AG08396 (cell line): ENCODE measurements at places on chromosomes 12 and 14.

DNA sequence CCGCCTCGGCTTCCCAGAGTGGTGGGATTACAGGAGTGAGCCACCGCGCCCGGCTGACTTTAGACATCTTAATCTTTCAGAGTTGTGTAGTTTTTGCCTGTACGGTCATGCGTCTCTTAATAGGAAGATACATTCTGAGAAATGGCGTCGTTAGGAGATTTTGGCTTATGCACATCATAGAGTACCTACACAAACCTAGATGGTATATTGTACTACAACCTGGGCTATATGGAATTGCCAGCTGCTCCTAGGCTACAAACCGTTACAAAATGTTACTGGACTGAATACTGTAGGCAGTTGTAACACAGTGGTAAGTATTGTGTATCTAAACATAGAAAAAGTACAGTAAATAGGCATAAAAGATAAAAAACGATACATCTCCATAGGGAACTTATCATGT lies 1.3 kb downstream of the TSFM start:
- no peak for DNase-seq

DNA sequence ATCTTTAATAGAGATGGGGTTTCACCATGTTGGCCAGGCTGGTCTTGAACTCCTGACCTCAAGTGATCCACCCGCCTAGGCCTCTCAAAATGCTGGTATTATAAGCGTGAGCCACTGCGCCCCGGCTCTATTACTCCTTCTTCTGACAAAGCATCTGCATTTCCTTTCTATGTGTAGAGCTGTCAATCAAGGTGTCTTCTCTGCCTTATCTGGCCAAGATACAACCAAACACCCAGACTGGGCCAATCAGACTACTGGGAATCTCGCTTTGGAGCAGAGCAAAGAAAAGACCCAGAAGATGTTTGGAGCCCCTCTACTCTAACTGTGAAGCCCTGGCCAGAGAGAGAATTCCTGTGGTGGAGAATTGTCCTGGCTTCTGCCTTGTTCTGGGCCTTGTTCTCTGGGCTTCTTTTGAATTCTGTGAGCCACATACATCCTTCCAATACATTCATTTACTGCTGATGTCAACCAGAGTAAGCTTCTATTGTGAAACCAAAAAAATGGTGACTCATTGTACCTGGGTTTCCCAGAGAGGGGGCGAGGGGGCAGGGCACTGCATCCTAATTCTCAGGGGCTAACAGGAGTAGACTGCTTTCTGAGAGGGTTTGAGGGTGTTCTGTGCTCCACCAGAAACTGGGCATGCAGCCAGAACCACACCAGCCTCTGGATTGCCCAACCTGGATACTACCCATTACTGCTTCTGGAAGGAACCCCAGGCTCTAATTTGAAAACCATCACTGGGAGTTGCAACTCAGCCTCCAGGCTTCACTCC lies 18.8 kb upstream of the FLVCR2 start:
- DNase-seq = no peak

GRCh38 chr12:27762757-27763156 lies 17.3 kb upstream of the KLHL42 start:
- no peak for DNase-seq

GRCh38 chr14:24903337-24903736 lies 146.6 kb downstream of the STXBP6 start:
- DNase-seq = peak; percentile 12

DNA sequence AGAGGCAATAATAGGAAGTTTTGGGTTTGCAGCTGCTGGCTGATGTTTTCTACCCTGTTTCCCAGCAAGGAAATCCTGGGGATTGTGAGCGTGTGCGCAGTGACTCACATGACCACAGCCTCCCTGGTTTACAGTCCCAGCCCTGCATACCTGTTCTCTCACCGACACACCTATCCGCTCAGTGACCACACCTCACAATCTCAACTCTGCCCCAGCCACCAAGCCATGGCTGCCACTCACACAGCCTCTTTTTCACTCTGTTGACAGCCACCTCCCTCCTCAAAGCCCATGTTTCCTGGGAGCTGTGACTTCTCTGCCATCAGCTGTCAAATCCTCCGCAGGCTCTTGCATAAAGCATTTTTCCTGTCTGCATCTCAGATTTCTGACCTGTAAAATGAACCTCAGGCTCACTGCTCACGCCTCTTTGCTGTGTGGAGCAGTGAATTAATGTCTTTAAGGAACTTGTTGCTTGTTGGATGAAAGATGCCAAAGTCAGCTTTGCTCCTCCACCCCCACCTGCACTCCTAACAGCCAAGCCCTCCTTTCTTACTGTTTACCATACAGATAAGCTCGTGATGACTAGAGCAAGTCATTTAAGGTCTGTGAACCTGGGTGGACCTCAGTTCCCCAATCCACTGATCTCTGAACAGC lies 43.5 kb downstream of the B4GALNT3 start:
- no peak for DNase-seq

- DNase-seq = no peak
Observed at GRCh38 chr12:130992979-130993538, 39.4 kb downstream of the ADGRD1 start.

DNA sequence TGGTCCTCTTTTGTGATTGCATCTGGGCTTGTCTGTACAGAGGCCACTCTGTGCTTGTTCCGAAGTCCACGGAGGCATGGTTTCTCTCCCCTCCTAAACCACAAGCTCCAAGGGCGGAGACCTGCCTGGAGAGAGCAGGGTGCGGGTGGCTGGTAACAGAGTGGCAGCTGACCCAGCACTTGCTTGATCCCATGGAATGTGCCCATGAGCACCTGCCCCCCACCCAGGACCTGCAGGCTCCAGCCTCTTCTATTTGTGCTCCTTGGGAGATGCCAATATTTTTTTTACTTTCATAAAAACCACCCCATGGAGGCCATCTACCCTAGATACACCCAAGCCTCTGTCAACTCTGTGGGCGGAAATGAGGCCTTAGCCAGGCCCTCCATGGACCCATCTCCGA lies 104.7 kb downstream of the PRMT8 start:
- no peak for DNase-seq

- DNase-seq = no peak
Observed at GRCh38 chr12:25017336-25017735, 68.4 kb upstream of the BCAT1 start.

DNA sequence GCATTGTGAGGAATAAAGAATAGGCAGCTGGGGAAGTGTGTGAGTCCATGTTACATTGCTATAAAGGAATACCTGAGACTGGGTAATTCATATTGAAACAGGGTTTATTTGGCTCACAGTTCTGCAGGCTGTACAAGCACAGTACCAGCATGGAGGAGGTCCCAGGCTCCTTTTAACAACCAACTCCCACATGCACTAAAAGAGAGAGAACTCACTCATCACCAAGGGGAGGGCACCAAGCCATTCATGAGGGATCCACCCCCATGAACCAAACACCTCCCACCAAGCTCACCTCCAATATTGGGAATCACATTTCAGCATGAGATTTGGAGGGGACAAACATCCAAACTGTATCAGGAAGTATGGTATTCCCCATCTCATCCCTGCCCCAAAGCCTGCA lies 11.9 kb upstream of the DHRS4 start:
- DNase-seq = no peak

- DNase-seq = no peak
Observed at GRCh38 chr12:5516371-5517241, 84.7 kb downstream of the NTF3 start.

GRCh38 chr12:118706437-118706836 lies 274.9 kb upstream of the SRRM4 start:
- no peak for DNase-seq

GRCh38 chr14:54175298-54175942 lies 218.8 kb upstream of the BMP4 start:
- DNase-seq = peak; percentile 54

- peak; percentile 55 for DNase-seq
Observed at GRCh38 chr12:18430425-18431048, 169.2 kb downstream of the PIK3C2G start.

DNA sequence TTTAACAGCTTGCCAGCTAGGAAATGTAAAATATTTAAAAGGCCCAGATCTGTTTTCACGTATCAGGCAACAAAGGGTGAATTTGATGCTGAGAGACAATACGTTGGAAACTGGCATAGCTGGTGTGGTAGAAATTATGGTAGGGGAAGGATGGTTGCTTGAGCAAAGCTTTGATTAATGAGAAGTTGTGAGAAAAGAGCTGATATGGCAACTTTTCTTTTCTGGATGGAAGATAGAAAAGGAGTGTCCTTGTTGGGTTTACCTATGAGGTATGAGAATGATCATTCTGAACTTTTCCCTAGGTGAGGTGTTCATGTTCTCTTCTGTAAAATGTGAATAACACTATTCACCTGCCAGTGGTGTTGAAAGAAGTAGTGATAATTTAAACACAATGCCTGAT lies 34.2 kb downstream of the ZNF641 start:
- no peak for DNase-seq

- DNase-seq = peak; percentile 20
Observed at GRCh38 chr12:66047411-66048021, 83.0 kb downstream of the LLPH start.

DNA sequence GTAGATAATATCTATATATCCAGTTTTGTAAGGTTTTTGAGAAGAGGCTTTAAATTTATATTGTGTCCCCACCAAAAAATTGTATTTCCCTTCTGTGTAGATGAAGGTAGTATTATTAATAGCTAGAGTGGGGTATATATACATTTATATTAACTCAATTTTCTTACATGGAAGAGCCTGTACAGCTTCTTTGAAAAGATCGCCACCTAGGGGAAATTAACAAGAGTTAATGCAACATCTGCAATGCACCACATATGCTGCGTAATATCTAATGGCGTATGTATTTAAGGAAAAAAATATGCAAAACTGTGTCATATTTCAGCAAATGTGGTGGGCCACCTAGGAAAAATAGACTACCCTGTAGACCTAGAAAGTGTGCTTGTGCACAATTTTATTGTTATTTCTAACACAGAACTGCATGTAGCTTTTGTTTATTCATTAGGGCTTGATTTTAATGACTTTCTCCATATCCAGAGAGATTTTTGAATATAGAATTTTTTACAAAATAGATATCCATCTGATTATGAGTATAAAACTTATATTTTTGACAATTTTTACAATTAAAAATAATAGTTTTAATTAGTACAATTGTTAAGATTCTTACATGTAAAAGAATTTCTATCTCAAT lies 14.0 kb downstream of the CCER1 start:
- peak; percentile 32 for DNase-seq

- no peak for DNase-seq
Observed at GRCh38 chr14:72928872-72929271, 2.6 kb downstream of the DCAF4 start.

- peak; percentile 48 for DNase-seq
Observed at GRCh38 chr12:110073049-110073831, 24.9 kb upstream of the C12orf76 start.

- no peak for DNase-seq
Observed at GRCh38 chr12:109768901-109769670, 55.5 kb downstream of the FAM222A start.

GRCh38 chr12:106032623-106032925 lies 106.2 kb downstream of the NUAK1 start:
- DNase-seq = no peak

DNA sequence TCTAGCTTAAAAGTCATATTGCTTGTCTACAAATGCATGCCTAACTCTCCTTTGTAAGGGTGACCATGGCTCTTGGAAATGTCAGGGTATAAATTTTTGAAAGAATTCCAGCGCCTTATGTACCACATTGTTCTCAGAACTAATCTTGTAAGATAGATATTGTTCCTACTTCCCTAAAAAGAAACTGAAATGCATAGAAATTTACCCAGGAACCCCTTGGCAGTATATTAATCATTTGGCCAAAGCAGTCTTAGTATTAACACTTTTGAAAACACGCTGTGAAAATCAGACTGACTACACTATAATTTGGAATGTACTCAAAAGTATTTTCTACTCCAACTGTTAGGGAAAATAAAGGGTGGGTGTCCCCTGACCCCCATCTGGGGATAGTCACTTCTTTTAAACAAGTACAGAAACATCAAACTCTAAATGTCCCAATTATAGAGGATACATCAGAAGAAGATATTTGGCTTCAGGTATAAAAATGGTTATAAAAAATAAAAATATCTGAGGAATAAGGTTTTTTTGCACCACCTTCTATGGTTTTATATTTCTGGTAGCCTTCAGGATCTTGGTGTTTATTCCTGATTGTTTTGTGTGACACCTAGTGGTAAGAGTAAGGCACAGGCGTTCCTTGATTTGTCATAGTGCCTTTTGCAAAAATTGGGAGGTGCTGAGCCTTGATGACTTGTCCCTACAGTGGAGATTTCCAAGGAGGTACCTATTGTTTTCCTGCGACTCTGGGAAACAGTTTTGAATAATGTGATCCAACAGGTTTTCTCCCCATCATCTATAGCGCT lies 2.2 kb upstream of the NFKBIA start:
- peak; percentile 63 for DNase-seq

DNA sequence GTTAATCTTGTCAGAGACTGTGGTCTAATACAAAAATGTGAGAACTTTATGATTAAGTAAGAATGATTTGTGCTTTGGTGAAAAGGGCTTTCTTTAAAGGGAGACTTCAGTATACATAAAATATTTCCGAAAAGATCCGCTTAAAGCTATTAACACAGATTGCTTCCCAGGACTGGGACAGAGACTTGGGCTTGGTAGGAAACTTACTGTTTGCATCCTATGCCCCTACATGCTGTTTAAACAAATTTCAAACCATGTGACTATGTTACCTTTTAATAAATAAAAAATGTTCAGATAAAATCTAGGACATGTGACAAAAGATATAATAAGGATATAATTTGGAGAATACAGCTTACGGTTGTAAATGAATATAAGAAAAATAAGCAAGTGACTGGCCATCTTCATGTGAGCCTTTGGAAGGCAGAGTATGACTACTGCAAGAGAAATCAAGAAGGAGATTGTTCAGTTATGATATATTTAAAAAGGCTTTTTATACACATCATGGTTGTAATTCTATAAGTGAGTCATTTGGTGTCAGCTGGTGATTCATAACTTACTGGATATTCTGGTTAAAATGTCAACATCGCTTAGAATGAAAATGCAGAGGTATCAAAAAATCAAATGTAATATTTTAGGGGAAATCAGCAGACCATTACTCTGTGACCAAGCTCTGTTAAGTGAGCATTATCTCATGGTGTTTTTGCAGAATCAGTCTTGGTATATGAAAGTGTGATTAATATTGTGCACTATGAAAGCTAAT lies 234.7 kb upstream of the E2F7 start:
- DNase-seq = peak; percentile 22

DNA sequence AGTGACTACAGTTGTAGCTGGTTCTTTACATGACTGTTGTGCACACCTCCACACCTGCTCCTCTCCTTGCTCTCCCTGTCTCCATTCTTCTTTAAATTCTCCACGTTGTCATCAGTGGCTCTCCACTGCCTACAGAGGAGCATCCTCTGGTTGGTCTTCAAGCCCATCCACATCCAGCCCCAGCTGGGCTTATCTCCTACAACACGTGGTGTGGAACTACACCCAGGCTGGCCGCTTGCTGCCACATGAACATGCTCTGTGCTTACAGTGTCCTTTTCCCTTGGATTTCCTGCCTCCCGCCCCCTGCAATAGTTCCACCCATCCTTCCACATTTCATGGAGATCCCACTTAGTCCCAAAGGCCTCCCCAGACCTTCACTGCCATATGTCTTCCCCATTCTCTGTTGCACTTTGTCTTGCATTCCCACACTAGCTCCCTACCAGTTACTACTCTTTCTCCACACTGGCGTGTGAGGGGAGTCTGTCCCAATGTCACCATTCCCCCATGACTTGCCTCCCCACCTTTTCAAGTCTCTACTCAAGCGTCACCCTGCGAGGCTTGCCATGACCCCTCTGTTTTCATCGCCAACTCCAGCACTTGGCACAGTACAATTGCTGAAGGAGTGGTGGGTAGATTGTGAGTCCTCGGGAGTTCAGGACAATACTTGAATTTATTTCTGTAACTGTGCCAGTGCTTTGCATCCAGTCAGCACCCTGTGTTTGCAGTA lies 9.8 kb upstream of the MCRS1 start:
- DNase-seq = no peak

- DNase-seq = no peak
Observed at GRCh38 chr12:61385771-61386170, 874.4 kb upstream of the USP15 start.
